PC-9 (cell line): ENCODE measurements at places on chromosomes 6 and 20. TPM values are rescaled to one million over a fixed set of nuclear protein-coding genes. Genes with fewer than 3 reads are reported as not detected.

- DNase-seq: no peak
These were observed 55.1 kb downstream of the GCNT2 start for GRCh38 chr6:10576226-10576625.

- DNase-seq: no peak
These were observed 29.6 kb downstream of the NTSR1 start for GRCh38 chr20:62738025-62738881.

- DNase-seq: no peak
These were observed 182.3 kb downstream of the TBXT start for GRCh38 chr6:165985281-165985805.

- DNase-seq: no peak
These were observed 86.8 kb downstream of the CNBD2 start for GRCh38 chr20:36055145-36055544.

- DNase-seq: no peak
These were observed 7.3 kb downstream of the JAG1 start for GRCh38 chr20:10666221-10667076.

DNA sequence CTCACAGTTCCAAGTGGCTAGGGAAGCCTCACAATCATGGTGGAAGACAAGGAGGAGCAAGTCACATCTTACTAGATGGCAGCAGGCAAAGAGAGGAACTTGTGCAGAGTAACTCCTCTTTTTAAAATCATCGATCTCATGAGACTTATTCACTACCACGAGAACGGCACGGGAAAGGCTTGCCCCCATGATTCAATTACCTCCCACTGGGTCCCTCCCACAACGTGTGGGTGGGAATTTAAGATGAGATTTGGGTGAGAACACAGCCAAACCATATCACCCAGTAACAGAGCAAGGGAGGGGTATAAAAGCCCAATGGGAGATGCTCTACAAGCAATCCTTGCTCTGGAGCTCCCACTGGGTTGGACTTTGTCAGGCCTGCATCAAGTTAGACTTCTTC is 80.4 kb downstream of the JPH2 start:
- DNase-seq: no peak

GRCh38 chr6:150327117-150327774 is 41.6 kb upstream of the IYD start:
- DNase-seq: no peak

Gene WFDC10B
- total RNA-seq: not detected in 2 replicates
